CD4-positive, alpha-beta T cell (primary cell): ENCODE measurements at places on chromosomes 16 and 17.

DNA sequence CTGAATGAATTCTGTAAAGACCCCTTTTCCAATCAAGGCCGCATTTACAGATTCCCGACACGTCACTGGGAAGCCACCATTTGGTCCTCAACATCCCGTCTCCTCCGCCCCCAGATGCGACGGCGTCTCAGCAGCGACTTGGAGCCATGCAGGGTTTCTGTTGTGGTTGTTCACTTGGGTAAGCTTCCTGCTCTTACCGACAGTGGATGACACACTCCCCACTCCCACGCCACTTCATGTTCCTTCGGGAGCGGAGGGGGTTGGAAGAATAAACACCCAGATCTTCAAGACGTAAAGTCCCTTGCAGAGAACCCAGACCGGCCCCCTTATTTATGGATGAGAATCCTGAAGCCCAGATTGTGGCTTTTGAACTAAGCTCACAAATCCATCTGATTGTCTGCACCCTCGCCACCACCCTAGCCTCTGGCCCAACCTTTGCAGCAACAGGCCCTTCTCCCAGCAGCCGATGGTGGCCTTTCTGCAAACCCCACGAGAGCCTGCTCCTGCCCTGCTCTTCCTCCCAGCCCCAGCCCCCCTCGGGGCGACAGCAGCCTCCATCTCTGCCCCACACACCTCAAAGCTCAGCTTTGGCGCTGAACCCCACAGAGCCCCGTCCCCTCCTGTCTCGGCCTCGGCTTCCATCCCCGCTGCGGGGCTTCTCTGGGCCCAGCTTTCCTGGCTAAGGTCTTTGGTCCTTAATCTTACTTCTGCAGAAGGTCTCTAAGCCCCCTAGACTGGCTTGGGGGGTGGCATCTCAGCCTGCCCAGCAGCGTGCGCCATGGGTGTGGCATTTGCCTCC is 19.0 kb upstream of the OSGIN1 start:
- no peak for DNase-seq

DNA sequence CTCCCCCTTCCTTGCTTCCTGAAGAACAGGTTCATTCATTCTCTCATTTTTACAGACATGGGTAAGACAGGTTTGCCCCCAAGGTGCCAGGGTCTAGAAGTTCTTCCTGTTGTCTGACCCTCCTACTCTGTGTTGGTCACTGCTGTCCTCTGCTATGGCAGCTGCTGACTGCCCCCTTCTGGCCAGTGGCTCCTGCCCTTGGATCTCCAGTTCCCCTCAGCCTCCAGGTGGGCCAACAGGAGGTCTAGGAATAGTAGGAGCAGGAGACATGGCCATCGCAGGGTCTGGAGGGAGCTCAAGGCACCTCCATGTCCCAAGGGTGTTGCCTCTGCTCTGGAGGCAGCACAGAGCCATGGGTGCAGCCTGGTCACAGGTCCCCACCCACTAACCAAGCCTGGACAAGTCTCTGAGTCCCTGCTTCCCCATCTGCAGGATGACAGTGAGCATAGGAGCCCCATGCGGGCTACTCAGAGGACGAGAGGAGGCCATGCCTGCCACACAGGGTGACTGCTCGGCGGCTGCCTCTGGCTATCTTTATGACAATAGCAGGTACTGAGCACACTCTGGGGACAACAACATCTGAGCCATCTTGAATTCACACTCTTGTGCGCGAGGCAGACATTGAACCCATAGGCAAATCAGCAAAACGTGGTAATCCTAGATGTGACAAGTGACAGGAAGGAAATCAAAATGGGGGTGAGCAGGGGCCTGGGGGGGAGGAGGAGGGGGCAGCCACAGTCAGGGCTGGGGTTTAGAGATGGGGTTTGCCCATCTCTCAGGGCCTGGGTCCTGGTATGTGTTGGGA is 27.0 kb upstream of the NXPH3 start:
- no peak for DNase-seq

DNA sequence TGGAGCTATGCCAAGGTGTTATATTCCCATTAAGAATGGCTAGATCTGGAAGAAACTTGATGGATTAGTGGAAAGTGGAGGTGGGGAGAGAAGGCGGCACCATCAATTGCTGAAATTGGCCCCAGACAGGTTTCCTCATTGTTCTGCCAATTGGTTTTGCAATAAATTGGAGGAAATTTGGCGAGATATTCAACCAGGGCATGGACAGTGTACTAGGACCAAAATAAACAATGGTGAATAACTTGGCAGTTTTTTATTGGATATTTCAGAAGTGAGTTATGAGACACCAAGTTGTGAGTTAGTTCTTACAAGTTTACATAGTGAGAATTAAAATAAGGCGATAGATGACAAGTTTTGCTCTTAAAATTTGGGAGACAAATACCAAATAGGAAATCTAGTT is 41.1 kb upstream of the SOX9 start:
- DNase-seq = no peak

DNA sequence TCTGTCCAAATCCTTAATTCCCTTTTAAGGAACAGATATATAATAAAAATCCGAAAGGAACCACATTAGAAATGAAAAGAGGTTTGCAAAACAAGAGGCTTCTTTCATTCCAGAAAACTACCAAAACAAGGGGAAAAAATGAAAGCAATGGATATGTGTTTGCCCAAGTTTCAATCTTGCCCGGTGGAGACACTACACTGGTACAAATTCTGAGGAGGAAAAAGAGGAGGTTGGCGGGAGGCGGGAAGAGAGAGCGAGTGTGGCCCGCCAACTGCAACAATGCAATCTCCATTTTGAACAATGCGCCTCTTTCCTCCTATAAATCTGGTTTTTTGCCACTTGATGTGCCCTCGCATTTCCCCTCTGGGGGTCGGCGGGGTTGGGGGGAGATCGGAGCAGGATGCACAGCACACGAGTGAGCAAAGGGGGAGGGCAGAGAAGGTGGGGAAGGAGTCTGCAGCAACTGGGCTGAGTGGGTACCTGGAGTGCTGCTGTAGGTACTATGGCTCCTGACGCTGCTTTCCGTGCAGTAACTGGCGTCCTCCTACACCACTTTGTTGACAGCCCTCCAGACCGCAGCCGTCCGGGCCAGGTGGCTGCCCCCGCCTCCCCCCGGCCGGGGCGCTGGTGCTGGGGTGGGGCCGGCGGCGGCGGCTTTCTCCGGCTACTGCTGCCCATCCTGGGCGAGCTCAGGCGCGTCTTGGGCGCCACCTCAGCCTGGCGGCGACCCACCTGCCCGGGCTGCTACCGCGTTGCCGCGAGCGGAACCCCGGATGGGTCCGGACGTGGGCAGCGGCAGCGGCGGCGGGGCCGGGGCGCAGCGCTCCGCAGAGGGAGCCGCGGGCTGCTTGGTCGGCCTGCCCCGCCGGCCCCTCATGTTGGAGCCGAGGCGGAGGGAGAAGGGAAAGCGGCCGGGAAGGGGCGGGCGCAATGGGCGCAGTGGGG is 93.8 kb upstream of the PLEKHM1 start:
- peak; percentile 75 for DNase-seq

DNA sequence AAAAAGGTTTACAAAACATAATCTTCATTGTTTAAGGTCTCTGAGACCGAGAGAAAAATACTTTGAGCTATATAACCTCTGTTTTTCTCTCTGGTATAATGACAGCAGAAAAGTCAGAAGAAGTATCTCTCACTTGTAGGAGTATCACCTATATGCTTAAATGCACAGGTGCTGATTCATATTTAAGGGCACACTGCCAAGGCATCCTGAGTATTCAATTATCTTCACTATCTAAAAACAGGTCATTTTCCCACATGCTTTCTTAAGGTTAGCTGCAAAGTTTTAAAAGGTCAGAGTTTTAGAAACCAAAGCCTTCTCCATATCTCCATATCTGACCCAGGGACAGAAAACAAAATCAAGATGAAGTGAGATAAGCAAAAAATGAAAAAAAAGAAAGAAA is 99.3 kb upstream of the C17orf78 start:
- no peak for DNase-seq

GRCh38 chr16:17692484-17692883 is 221.7 kb upstream of the XYLT1 start:
- DNase-seq = no peak

DNA sequence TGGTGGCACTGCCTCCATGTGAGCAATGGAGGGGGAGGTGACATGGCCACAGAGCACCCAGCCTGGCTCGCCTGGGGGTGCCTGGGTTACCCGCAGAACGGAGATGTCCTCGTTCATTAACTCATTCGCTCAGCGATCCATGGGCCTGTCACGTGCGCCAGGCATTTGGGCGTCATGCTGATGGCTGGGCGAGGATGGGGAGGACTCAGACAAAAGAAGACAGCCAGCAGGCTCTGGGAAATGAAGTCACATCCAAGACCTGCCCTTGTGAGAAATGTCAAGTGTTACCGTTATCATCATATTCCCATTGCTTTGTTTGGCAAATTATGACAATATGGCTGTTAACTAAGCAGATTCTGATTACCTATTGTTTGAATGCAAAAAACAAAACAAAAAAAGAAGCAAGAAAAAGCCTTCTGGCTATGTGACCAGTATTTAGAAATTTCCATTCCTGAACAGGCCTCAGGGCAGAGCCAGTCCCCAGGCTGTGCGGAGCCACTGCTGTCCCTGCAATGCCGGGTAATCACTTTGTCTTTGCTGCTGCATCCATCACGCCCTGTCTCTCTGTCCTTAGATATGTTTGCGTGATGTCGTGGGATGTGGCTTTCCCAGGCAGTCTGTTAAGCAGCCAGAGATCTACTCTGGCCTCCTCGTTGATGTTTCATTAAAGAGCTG is 57.9 kb downstream of the CMIP start:
- DNase-seq = no peak

DNA sequence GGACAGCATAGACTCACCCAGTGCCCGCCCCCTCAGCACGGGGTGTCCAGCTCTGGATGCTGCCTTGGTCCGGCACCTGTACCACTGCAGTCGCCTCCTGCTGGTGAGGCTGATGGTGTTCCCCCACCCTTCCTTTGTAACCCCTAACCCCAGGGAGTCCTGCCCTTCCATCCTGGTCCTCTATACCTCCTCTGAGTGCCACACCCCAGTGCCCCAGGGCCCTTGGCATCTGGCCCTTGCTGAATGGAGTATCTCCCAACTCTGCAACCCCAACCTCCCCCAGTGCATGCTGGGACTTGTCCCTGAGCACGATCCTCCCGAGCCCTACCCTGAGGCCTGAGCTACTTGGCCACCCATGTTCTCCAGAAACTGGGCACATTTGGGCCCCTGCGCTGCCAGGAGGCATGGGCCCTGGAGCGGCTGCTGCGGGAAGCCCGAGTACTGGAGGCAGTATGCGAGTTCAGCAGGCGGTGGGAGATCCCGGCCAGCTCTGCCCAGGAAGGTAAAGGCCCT is 15.8 kb downstream of the RIPOR1 start:
- DNase-seq = no peak
